ENCODE measurements at places on chromosomes 4 and X.

GRCh38 chrX:119646515-119646914 is 40.3 kb upstream of the NKRF start:
- DNase-seq: no peak

GRCh38 chr4:153731239-153731638 is 28.6 kb downstream of the RNF175 start:
- DNase-seq: no peak

- DNase-seq: no peak
Observed at GRCh38 chrX:103517246-103517645, 2.0 kb downstream of the RAB40A start.

DNA sequence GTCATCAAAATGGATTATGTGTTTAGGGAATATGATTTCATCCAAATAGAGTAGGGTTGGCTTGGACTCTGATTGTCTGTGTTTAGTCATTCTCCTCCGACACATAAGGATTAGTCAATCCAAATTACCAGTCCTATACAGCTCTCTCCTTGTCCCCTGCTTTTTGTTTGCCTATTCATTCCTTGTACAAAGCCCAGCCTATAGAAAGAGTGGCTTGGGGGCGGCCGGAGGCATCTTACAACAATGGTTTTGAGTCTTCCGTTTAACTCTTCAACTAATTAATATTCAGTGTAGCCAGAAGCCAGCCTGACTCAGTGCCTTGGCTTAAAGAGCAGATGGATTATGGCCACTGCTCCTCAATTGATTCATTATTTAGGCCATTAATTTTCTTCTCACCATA is 796.6 kb upstream of the POU3F4 start:
- DNase-seq: no peak

GRCh38 chr4:71269233-71269632 is 69.6 kb upstream of the SLC4A4 start:
- DNase-seq: no peak

GRCh38 chr4:102780476-102781144 is 19.8 kb upstream of the MANBA start:
- DNase-seq: no peak

DNA sequence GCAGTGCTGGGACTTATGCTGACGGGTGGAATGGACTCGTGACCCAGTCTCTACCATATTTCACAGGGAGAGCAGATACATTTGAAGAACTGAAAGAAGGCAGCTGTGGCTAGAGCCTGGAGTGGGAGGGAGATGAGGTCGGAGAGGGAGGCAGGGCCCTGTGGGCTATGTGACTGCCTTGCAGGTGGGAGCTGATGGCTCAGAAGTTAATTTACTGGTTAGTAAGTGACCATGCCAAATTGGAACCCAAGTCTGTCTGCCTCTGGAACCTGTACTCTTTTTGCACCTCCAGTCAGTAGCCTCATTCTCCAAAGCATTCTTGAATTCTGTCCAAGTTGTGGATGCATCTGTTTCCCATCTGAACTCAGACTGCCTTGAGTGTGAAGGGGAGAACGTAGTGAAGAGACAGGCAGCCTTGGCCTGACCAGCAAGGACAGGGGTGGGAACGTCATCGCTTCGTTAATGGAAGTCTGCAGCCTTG is 92.3 kb downstream of the REPS2 start:
- no peak for DNase-seq

GRCh38 chr4:24160358-24160757 is 270.5 kb upstream of the PPARGC1A start:
- DNase-seq: no peak

GRCh38 chr4:75834772-75835154 is 67.5 kb downstream of the PPEF2 start:
- DNase-seq: no peak

DNA sequence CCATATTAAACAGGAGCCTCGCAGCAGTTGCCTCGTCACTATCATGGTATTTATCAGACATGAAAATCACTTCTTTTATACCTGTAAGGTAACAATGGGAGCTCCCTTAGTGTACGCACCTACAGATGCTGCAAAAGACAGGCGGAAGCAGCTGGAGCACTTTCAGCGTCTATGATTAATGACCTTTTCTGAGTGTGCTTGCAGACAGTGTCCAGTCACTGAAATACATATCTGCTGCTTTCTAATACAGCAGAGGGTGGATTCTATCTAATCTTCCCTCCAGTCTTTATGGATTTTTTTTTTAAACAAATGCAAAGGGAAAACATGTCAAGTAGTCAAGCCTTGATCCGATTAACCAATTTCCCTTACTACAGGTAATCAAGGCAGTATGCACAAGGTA is 24.1 kb downstream of the DCTD start:
- no peak for DNase-seq

DNA sequence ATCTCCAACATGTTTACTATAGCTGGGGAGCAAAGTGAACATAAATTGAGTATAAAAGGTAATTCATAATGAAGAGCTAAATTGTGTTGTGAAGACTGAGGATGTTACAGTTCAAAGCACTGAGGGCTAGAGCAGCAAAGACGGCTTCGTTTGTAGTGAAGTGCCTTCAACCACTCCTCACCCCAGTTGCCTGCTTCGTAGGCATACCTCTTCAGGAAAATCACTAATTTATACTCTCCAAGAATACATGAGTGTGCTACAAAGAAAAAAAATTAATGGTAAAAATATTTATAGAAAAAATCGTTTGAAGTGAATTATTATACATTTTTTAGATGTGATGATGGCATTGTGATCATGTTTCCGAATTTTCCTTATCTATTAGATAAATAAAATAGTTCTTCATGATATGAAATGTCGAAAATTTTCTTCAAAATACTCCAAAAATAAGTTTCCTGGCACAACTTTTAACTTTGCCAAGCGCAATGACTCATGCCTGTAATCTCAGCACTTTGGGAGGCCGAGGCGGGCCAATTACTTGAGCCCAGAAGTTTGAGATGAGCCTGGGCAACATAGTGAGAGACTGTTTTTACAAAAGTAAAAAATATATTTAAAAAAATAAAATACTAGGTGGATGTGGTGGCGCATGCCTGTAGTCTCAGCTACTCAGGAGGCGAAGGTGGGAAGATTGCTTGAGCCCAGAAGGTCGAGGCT is 41.6 kb downstream of the ZFP42 start:
- no peak for DNase-seq

- DNase-seq: no peak
Observed at GRCh38 chr4:187606581-187606980, 389.0 kb upstream of the ZFP42 start.

DNA sequence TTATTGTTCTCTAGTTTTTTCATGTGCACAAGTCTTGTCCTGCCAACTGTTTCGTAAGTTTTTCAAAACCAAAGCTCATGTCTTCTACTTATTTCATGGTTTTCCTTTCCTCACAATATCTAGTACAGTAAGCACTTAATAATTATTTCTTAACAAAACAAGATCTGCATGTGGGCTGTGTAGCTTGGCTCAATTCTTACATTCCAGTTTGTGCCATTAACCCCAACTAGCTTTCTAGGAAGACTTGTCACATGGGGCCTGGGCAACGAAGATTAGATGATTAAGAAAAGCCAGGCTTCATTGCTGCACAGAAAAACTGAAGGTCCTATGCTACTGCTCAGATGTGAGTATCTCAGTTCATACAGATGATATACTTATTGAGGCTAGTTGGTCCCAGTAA is 155.3 kb upstream of the TEX13A start:
- no peak for DNase-seq

GRCh38 chr4:112140536-112140935 is 4.7 kb upstream of the FAM241A start:
- DNase-seq: no peak

DNA sequence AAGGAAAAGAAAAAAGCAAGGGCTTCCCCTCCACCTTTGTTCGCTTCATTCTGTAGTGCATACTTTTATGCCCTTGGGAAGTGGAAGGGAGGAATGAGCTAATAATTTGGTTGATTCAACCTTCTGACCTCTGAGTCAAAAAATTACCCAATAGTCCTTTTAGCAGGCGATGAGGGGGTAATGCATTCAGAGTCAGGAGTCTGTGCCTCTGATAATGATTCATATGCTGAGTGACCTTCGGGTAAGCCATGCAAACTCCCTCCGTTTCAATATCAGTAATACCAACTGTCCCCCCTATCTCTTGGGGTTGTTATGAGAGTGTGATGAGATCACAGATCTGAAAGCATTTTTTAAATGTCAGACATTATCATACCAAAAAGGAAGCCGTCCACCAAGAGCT is 41.6 kb upstream of the ACSL4 start:
- DNase-seq: no peak

- no peak for DNase-seq
Observed at GRCh38 chr4:6999172-7000086, 43.7 kb upstream of the TADA2B start.

- DNase-seq: no peak
Observed at GRCh38 chr4:141329174-141329569, 108.5 kb downstream of the ZNF330 start.

- no peak for DNase-seq
Observed at GRCh38 chr4:42280327-42281095, 116.8 kb upstream of the SHISA3 start.

DNA sequence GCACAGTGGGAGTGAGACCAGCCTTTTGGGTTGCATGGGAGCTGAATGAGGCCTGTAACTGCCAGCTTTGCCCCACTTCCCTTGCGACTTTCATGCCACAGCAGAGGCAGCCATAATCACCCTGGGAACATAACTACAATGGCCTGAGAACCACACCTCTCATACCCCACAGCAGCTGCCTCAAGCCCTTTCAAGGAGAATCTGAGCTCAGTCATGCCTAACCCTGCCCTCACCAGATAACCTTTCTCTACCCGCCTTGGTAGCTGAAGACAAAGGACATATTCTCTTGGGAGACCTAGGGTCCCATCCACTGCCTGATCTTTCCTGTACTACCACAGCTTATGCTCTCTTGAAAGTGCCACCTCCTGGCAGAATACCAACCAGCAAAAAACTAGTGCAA is 599.9 kb upstream of the IGFBP7 start:
- no peak for DNase-seq

DNA sequence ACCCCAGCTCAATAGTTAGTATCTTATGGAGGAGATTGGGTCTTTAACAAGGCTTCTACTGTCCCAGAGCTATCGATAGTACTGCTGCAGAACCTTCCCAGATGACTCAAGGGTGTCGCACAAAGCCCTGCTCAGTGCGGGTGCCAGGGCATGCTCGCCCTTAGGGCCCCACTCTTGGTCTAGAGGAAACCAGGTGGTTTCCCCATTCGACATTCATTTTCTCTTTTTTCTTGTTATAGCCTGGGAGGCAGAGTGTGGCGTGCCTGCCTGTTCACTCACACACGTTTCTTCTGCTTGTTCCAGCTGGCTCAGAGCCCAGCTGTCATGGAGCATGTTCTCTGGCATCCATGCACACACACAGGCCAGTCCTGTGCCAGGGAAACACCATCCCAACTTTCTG is 144.5 kb downstream of the SMIM20 start:
- peak; percentile 51 for DNase-seq

GRCh38 chrX:2632533-2633504 is 58.3 kb upstream of the CD99 start:
- DNase-seq: no peak

DNA sequence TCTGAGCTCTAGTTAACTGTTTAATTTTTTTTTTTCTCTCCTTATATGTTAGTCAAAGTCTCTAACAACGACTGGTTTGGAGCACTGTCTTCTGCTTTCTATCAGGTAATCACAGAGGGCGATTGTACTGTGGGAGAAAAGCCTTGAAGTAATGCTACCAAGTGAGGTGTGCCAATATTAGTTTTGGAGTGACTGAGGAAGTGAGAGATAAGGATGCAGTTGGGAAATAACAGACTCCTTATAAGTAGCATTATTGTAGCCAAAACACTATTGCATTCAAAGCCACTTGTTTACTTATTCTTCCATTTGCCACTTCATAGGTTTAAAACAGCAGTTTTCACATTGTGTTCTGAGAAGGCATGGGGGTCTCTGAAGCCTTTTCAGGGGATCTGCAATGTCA is 79.1 kb upstream of the SLC6A14 start:
- no peak for DNase-seq

- no peak for DNase-seq
Observed at GRCh38 chr4:77196866-77197265, 39.9 kb downstream of the CCNG2 start.

GRCh38 chr4:766152-766515 is 59.8 kb downstream of the CPLX1 start:
- DNase-seq: no peak

GRCh38 chr4:123480706-123481418 is 84.3 kb downstream of the SPRY1 start:
- DNase-seq: no peak

DNA sequence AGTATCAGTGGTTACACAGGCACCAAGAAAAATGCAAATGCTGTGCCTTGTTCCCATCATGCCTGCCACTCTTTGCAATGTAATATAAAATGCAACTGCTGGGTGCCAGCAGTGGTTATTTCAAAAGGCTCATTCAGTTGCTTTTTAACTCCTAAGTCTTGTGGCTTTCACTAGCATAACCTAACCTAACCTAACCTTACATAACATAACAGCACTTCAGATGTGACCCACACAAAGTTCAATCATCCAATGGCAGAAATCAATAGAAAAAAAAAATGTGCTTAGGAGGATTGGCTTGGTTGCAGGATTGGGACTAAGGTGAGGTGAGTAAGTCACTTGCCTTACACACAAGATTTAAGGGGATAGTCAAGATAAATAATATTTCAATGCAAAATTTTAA is 60.2 kb upstream of the VMA21 start:
- DNase-seq: no peak

GRCh38 chr4:11842620-11843263 is 414.0 kb upstream of the HS3ST1 start:
- DNase-seq: no peak

DNA sequence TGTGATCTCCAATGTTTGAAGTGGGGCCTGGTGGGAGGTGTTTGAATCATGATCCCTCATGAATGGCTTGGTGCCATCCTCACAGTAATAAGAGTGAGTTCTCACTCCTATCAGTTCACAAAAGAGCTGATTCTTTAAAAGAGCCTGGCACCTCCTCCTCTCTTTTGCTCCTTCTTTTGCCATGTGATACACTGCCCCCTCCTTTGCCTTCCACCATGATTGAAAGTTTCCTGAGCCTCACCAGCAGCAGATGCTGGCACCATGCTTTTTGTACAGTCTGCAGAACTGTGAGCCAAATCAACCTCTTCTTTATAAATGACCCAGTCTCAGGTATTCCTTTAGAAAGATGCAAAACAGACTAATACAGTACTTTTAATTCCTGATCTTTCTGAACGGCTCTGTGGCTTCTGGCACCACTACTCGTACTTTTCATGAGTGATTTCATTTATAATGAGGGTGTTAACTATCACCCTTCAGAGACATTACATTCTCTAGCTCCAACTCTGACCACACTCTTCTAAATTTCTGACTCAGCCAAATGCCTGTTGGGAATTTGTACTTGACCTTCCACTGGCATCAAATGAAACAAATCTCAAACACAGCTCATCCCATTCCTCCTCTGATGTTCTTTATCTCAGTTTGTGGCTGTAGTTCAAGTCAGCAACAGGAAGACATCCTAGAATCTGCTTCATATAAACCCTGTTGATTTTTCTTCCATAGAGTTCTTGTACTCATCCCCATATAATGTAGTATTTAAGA is 4.2 kb downstream of the UFSP2 start:
- no peak for DNase-seq

GRCh38 chr4:78070731-78071282 is 13.7 kb downstream of the FRAS1 start:
- no peak for DNase-seq
